ENCODE measurements at places on chromosomes 3 and 15. TPM values are rescaled to one million over a fixed set of nuclear protein-coding genes. Genes with fewer than 3 reads are reported as not detected.

The NOX5 gene
- total RNA-seq, result not detected

- DNase-seq, result no peak
Measured at GRCh38 chr3:197501879-197502620, 53.7 kb downstream of the BDH1 start.

- DNase-seq, result no peak
Measured at GRCh38 chr3:69445024-69445423, 59.1 kb upstream of the FRMD4B start.

DNA sequence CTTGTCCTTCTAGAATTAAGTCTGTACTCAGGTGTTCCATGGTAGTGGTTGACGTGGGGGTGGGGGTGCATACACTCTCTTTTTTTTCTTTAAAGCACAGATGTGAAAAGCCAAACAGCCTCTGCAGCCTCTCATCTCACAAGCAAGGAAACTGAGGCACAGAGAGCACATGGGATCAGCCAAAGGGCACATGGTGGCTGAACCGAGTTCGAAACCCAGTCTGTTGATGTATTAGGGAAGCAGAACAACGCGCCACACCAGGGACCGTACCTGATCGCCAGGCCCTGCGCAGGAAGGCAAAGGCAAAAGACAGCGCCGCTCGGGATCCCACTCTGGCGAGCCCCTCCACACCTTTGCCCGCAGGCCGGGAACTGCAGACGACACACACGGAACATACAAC lies 47.3 kb downstream of the HERC2 start:
- no peak for DNase-seq

The MYZAP gene
- 934 TPM for total RNA-seq

DNA sequence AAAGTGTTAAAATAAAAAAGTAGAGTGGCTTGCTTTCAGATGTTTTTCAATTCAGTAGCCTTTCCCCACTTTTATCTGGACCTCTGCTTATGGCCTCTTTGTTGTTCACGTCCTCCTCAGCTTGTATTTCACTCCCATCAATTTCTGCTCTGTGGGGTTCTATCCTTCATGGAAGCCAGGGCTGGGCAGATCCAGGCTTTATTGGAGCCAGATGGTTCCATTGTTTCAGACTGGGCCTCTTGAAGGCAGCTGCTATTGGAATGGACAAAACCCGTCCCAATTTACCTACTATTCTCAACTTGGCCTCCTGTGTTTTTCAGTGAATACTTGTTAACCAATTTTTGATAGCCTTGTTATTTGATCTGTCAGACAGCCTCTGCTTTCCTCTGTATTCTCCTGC lies 10.9 kb upstream of the AADACL2 start:
- DNase-seq, result no peak
